ENCODE measurements at places on chromosomes 1 and 21.

DNA sequence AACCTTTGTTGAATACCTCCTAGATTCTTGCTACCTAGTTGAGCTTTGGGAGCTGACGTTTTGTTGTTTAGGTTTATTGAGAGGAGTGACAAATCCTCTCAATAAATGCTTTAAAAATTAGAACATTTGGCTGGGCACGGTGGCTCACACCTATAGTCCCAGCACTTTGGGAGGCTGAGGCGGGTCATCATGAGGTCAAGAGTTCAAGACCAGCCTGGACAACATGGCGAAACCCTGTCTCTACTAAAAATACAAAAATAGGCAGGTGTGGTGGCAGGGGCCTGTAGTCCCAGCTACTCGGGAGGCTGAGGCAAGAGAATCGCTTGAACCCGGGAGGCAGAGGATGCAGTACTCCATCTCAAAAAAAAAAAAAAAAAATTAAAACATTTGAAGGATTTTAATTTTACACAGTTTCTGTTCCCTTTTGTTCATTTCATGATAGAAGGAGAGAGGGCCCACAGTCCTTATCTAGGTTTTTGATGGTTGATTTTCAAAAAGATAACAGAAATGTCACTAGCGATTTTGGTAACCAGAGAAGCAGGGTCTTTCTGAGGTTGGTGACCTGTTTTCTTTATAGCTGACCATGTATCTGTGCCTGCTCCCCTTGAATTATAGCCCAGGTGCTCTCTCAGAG lies 44.2 kb upstream of the PIGV start:
- no peak for DNase-seq

- DNase-seq = no peak
These were observed 596 bp upstream of the TCEA3 start for GRCh38 chr1:23425193-23425494.

DNA sequence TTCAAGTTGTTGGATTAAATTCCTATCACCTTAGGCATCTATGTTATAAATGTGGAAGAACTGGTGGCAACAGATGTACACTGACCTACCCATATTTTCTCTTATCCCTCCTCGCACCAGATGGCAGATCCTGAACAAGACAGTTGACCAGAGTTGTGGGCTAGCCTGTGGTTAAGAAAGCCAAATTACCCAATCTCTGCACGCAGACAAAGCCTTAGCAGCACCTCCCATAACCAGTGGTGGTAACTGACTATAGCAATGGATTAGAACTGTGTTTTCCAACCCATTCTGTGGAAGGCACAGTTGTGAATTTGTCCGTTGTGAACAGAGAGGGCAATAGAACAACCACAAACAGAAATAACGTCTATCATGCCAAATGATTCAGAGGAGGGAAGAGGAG lies 20.6 kb downstream of the ABCB10 start:
- no peak for DNase-seq

GRCh38 chr1:197096137-197096536 lies 29.1 kb upstream of the F13B start:
- DNase-seq = no peak

- DNase-seq = no peak
These were observed 10.8 kb downstream of the LYST start for GRCh38 chr1:235855811-235856429.

DNA sequence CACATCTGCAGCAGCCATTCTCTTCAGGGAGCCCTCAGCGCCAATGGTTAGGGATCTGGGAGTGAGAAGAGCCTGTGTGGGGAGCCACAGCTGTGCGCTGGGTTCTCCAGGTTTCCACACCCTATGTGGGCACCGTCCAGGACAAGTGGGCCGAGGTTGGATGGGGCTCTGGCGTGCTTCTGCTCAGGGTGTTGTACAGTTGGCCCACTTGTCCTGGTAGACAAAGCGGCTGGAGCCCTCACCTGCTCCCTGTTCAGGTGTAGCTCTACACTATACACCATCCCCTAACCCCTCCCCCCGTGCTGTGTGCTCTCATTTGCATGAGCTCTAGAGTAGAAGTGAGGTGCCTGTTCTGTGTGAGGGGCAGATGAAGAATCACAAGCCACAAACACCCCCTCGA lies 12.2 kb downstream of the SH3BP5L start:
- no peak for DNase-seq

DNA sequence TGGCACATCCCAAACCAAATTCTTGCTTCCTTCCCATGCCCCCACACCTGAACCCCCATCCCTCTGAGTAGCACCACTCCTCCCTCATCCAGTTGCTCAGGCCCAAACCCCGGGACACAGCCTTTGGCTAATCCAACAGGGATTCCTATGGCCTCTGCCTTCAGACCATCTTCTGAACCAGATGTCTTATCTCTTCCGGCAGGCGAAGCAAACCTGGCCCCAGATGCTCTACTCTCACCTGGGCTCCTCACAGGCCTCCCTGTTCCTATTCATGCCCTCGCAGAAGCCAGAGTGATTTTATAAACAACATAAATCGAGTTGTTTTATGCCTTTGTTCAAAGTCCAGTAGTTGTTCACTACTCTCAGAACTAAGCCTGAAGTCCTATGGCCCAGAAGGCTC lies 12.5 kb upstream of the KCNA2 start:
- no peak for DNase-seq

DNA sequence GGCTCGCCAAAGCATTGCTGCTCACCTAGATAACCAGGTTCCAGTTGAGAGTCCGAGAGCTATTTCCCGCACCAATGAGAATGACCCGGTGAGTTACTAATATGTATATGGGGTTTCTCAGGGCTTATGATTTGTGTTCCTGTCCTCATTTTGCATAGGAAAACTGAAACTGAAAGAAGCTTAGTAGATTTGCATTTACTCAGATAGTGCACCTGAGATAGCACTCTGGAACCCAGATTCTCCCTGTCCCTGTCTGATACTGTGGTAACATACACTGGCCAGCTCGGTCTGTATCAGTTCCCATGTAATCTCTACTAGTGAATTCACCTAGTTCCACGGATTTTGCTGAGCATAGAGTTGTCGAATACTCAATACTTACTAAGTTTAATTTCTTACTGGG lies 28.1 kb downstream of the DAP3 start:
- DNase-seq = no peak

DNA sequence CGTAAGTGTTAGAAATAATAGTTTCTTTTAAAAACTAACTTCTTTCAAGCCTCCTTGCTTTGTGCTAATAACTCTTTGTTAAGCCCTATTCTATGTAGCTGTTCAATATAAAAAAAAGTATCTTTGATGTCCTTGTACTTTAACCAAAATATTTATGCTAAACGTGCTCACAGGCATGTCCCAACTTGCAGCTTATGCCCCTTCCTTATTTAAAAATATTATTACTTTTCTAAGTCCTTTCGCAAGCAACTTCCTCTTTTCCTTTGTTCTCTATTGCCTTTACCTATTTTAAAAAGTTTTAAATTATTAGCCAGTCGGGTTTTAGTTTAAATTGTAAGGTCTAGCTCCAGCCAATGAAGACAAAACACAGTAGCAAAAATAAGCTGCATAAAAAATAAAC lies 43.4 kb upstream of the NBPF3 start:
- no peak for DNase-seq

DNA sequence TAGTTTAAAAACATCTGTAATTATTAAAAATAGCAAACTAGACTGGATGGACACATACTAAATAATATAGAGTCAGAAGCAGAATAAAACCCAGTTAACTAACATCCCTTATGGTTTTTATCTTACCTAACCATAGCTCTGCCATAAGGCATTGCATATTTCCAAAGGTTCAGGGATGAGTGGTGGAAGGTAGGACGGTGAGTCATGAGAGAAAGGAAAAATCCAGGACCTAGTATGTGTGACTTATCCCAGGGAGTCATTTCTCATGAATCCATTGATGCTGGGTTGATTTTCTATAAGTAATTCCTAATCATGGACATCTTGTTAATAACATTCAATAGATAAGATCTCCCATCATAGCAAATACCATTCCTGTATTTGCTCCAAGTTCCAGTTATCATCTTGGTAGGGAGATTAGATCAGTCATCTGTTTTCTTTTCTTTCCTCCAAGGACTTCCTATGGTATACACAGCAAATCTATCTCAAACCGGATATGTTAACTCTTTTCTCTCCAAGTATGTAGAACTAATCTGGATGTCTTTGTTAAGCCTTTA lies 490.7 kb upstream of the B3GALT2 start:
- DNase-seq = no peak

DNA sequence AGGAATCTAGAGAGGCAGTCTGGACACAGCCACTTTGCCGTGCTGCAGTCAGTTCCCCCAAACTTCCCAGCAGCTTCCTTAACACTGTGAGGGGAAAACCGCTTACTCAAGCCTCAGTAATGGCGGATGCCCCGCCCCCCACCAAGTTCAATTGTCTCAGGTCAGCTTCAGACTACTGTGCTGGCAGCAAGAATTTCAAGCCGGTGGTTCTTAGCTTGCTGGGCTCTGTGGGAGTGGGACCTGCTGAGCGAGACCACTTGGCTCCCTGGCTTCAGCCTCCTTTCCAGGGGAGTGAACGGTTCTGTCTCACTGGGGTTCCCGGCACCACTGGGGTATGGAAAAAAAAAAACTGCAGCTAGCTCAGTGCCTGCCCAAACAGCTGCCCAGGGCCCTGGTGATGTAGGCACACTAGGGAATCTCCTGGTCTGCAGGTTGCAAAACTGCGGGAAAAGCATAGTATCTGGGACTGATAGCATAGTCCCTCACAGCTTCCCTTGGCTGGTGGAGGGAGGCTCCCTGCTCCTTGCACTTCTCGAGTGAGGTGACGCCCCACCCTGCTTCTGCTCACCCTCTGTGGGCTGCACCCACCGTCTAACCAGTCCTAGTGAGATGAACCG lies 23.7 kb upstream of the HFM1 start:
- DNase-seq = no peak

DNA sequence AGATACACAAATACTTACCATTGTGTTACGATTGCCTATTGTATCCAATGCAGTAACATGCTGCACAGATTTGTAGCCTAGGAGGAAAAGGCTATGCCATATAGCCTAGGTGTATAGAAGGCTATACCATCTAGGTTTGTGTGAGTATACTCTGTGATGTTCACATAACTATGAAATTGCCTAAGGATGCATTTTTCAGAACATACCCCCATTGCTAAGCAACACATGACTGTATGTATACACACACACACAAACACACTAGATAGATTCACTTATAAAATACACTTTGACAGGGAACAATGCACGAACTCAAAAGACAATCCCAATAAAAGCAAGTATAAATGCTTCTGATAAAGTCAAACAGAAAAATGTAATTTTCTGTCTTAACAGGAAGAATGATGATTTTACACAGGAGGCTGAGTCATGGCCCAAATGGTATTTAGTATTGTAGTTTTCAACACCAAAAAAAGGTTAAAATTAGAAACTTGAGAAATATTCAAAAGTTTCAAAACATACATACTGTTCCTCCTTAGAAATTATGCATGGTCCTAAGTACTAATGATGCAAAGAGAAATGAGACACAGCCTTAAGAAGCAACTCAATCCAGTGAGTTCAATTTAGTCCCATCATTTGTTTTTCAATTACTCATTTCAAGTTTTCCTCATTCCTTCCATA lies 12.2 kb downstream of the FH start:
- DNase-seq = no peak

DNA sequence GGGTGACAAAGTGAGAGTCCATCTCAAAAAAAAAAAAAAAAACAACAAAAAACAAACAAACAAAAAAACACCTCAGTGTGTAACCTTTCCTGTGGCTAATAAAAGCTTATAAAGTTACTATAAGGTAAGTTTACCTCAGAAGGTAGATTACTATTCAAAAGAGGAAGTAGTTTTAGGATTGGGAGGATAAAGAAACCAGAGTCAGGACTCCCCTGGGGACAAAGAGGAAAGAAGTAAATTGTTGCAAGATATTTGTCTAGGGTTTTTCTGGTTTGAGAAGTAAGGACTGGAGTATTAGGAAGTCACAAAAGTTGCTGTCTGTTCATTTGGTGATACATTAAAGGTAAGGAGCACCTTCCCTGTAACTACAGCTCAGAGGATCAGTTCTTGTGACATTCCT lies 23.8 kb upstream of the CENPF start:
- DNase-seq = no peak

GRCh38 chr1:192615055-192615454 lies 20.9 kb upstream of the RGS13 start:
- no peak for DNase-seq

DNA sequence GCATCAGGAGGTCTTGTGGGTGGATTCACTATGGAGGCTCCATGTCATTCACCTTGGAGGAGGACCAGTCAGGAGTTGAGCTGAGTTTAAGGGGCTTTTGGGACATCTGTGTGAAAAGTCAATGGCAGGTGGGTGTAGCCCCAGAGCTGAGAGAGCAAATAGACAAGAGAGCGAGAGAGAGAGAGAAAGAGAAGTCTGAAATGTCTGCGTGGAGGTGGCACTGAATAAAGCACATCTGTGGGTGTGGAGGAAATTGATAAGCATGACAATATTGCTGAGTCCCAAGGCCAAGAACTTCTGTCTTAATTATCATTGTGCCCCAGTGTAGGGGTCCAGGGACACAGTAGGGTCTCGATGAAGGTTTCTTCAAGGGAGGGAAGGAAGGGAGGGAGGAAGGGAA lies 79.5 kb upstream of the VAMP3 start:
- DNase-seq = no peak
